SHP77 (cell line): ENCODE measurements at places on chromosomes 1 and 21.

DNA sequence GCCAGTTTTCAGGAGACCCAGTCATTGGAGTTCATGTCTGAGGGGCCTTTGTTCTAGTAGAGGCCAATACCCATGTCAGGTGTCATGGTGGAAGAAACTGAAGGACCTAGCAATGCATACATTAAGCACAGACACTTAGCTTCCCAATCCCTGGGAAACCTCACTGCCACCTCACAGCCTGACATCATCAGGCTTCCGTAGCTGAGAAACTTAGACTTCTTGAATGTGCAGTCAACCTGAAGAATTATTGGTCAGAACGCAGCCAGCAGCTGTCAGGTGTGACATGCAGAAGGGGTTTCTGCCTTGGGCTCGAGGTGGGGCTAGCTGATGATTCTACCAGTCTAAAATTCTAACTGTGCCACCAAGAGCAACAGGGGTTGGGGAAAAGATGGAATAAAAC is 1.9 kb upstream of the ITPKB start:
- DNase-seq: no peak

DNA sequence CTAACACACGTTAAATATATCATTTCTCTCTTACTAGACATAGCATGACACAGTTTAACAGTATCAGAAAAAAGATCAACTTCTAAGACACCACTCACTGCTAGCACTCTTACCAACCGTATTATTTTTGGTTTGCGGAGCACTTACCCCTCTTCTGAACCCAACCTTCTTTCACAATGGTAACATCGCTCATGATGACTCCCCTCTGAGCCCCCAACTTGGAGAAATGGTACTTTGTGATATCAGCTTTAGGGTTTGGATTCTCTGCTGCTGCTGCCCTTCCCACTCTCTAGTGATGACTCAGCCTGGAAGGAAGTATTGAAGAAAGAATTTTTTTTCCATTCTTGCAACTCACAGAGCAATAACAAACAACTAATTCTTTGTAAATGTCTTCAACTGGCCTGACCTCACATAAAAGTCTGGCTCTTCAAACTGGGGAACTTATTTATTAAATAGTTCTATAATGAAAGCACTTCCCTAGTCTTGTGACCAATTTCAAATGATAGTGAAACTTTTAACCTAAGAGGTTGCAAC is 7.0 kb downstream of the AKT3 start:
- no peak for DNase-seq

DNA sequence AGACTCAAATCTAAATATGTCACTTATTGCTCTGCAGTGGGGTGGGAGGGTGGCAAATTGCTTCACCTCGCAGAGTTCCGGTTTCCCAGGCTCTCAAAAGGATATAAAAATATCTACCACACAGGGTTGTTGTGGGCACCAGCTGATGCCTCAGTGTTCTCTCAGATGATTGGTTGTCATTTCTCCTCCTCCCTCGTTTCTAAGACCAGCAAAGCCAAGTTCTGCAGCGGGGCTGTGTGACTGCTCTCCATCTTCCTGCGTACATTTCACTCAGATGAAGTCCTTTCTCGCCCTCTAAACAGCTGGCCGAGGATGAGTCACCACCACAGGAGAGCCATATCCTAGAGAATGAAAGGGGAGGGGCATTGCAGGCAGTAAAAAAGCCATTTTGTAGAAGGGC is 35.0 kb upstream of the VWA5B1 start:
- DNase-seq: peak; percentile 16

GRCh38 chr1:58809325-58810010 is 25.6 kb upstream of the JUN start:
- no peak for DNase-seq

- DNase-seq: no peak
These were observed 356.4 kb upstream of the PKN2 start for GRCh38 chr1:88327391-88328267.

- DNase-seq: no peak
These were observed 60.0 kb downstream of the FBXO2 start for GRCh38 chr1:11594222-11594621.

DNA sequence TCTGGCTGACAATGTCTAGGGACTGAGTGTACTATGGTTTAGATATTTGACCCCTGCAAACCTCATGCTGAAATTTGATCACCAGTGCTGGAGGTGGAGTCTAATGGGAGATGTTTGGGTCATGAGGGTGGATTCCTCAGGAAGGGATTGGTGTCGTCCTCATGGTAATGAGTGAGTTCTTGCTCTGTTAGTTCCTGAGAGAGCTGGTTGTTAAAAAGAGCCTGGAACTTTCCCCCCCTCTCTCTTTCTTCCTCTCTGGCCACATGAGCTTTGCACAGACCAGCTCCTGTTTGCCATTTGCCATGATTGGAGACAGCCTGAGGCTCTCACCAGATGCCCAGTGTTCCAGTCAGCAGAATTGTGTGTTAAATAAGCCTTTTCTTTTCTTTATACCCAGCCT is 36.6 kb upstream of the CNIH3 start:
- no peak for DNase-seq
